ENCODE measurements at places on chromosomes 7 and 10.

DNA sequence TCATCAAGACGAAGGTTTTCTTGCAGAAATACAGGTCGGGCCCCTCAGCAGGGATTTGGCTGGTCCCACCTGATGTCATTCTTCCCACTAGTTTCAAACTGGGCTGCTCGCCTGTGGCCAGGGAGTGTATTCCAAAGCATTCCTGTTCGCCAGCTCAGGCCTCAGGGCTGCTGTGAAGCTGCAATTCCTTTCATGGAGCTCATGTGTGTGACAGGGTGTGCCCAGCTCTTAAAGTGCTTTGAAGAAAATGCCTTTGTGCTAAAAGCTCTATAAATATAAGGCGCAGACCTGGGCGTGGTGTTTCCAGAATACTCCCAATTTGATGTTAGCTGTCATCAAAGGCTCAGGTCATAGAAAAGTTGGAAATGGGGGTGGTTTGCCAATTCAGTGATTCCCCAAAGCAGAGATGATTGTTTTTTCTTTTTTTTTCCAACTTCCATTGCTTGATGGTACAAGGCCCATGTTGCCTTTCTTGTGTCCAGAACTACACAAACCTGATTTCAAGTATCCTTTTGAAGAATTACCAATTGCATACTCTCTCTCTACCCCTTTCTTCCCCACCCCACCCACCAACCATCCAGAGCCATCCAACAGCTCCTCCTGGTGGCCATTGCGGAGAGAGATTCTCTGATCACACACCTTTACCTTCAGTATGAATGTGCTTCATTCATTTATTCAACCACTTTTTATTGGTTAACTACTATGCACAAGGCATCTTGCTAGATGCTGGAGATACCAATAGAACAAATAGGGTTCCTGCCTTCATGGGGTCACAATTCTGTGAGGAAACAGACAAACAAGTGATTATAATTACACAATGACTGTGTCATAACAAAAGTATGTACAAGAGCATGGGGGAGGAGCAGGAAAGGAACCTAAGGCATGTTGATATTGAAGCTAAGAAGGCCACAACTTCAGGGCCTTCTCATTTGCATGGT lies 297.3 kb upstream of the LYZL1 start:
- peak; percentile 68 for DNase-seq

DNA sequence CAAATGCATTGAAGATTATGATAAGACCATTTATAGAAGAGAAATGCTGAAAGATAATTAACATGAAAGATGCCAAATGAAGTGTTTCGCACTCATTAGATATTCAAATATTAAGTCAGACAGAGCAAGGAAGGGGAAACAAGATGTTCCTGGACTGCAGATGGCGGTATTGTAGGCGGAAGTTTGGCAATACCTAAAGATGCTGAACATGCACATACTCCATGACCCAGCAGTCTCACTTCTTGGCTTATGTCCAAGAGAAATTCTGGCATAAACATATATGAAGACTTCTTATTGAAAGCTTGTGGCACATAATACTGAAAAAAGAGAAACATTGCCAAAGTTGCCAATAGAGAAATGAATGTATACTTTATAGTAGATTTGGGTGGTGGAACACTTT lies 325.4 kb upstream of the SEMA3C start:
- peak; percentile 37 for DNase-seq

DNA sequence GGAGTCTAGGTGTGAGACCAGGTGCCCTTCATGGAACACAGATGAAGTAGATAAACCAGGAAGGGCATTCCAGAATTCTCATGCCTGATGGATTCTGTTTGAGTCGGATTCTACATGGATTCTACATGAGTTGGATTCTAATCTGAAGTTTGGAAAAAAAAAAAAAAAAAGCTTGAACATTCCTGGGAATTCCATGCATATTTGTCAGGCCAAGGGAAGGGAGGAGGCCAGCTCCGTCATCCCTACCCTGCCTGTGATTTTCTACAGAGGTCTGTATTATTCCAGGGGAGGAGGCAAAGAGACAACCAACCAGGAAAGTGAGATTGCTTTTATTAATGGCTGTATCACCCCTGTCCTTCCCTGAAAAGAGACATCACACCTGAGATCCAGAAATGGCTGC lies 27.8 kb upstream of the EBLN1 start:
- DNase-seq, result peak; percentile 84

- DNase-seq, result no peak
These were observed 65.6 kb downstream of the ZEB1 start for GRCh38 chr10:31384589-31384949.

- peak; percentile 12 for DNase-seq
These were observed 124.2 kb upstream of the ABCB5 start for GRCh38 chr7:20491284-20491683.

GRCh38 chr10:129494176-129494575 lies 27.1 kb downstream of the MGMT start:
- no peak for DNase-seq

- peak; percentile 87 for DNase-seq
These were observed 58.3 kb downstream of the VCL start for GRCh38 chr10:74056050-74056818.

GRCh38 chr7:94133460-94133859 lies 129.3 kb upstream of the BET1 start:
- DNase-seq, result no peak

DNA sequence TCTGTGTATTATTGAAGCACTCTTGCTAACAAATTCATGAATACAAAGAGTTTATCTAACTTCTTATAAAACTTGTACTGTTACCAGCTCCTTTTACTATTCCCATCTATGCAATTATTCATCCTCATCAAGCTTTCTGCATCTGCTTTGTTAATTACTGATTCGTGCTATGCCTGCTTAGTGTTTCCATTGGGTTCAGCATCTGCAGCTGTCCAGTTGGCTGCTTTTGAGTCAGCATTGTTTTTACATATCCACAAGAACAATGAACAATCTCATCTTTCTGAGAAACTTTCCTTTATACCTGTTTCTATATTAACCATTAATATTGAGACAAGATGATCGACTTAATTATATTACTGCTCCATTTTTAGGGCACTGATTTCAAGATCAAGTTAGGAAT lies 19.6 kb upstream of the ANLN start:
- no peak for DNase-seq

DNA sequence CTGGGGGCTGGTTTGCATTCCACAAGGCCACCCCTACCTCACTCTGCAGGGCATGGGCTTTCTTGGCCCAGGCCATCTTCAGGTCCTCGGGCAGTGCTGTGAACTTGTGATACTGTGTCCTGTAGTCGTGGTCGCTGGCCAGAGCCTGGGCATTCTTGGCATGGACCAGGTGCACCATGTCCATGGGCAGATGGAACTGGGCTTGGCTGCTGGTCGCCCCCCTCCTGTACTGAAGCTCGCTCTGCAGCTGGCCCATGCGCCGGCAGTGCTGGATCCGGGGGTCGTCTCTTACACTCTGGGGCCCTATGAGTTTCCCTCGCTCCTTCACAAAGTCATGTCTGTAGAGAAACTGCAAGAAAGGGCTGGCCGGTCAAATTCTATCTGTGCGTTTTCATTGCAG lies 51.7 kb downstream of the HABP2 start:
- DNase-seq, result no peak

GRCh38 chr10:78028438-78029268 lies 662 bp downstream of the POLR3A start:
- DNase-seq, result peak; percentile 60

DNA sequence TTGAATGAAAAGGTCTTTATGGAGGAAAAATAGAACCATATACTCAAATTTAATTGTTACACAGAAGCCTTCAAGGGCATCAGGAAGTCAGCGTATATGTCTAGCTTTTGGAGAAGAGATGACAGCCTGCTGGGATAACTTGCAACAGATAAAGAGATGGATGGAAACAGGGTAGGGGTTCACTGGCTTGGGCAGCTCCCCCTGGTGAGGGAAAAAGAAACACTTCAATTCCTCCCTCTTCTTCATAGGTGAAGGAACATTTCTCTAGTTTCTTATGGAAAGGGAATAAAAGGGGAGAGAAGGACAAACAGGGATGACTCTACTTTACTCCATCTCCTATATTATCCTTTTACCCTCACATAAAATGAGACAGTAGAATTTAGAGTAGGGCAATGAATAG lies 635.7 kb downstream of the PHTF2 start:
- no peak for DNase-seq

GRCh38 chr10:63114031-63114814 lies 18.9 kb upstream of the NRBF2 start:
- peak; percentile 98 for DNase-seq

DNA sequence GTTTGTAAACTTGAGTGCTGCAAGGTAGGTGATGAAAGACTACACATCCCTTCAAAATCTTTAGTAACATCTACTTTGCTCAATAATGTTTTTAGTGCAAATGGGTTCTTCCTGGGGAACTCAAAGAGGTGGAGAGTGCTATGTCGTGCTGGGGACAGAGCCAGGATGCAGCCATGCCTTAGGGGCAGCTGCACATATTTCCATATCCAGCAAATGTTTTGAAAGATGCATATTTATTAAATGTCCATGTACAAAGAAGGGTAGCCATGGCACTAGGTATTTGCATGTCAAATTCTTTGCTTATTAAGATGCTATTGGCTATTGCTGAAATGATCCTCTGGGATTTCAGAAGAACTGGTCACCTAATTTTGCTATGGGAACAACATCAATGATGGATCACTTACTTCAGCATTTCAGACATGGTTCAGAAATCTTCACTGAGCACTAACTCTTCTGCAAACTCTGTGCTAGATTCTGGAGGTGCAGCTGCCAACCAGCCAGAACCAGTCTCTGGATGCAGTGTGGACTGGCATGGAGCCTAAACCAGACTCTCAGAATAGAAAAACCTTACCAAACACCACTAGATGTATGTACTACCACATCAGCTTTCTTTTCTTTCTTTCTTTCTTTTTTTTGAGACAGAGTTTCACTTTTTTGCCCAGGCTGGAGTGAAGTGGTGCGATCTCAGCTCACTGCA lies 31.7 kb upstream of the DNMBP start:
- DNase-seq, result peak; percentile 25

- DNase-seq, result no peak
These were observed 36.4 kb upstream of the DNAJB6 start for GRCh38 chr7:157300369-157300825.

GRCh38 chr7:27180431-27181420 lies 4.3 kb downstream of the HOXA11 start:
- DNase-seq, result no peak

- no peak for DNase-seq
These were observed 175.8 kb downstream of the SH2D4B start for GRCh38 chr10:80713398-80713928.

GRCh38 chr7:35714407-35714806 lies 19.5 kb upstream of the HERPUD2 start:
- no peak for DNase-seq

- no peak for DNase-seq
These were observed 49.7 kb downstream of the ZMYND11 start for GRCh38 chr10:184911-185310.

DNA sequence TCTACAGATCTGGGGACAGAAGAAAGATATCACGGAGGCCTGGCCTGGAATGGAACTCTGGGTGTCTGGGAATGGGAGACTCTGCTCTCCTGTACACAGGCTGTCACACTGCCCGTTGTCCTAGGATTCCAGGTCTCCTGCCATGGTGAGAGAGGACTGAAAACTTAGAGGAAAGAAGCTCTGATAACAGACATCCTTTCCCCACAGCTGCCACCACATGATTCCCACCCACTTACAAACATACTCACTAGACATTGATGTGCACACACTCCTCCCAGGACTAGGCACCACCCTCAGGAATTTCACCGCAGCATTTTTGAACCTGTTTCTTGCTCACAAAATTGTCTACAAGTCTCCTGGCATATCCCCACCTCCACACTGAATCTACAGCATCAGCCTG lies 5.7 kb downstream of the ZNF92 start:
- DNase-seq, result peak; percentile 46

GRCh38 chr7:148398844-148399365 lies 191.7 kb upstream of the C7orf33 start:
- DNase-seq, result no peak

- DNase-seq, result no peak
These were observed 142.5 kb downstream of the MGMT start for GRCh38 chr10:129609551-129609950.

DNA sequence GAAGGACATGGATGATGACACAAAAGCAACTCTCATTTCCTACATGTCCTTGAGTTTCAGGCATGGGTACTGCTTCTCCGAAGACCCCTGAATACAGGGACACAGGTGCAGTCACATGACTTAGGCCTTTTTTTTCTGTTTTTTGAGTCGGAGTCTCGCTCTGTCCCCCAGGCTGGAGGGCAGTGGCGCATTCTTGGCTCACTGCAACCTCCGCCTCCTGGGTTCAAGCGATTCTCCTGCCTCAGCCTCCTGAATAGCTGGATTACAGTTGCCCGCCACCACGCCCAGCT lies 26.8 kb downstream of the IFT22 start:
- no peak for DNase-seq

DNA sequence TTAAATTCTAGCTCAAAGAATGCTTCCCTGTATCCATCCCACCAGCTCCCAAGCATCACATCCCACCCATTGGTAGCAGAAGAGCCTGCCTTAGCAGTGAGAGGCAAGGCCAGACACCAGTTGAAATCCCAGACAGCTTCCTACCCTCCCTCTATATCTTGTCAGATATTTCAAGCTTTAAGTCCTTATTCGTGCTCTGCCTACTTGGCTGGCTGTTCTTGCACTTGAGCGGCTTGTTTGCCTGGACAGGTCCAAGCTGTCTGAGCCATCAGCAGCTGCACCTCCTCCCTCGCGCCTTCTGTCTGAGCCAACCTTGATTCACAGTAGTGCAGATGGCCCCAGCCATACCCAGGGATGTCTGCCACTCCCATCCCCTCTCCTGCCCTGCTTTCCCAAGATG lies 16.4 kb downstream of the LRRC4 start:
- DNase-seq, result no peak

- DNase-seq, result no peak
These were observed 582.5 kb downstream of the CNTNAP2 start for GRCh38 chr7:146698995-146699610.

DNA sequence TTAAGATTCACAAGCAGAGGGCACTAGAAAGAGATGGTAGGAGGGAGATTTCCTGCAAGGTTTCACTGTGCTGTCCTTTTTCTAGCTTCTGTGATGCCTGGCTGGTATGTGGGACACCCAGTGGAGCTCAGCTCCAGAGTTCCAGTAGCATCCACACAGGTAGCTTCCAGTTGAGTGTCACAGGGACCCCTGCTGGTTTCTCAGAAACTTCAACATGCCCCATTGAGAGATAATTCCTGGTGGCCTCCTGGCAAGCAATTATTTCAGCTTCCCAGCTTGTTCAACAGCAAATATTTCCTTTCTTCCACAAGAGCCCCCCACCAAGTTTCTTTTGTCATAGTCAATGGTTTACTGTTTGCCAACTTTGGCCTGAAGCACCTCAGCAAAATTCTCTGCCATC lies 858.7 kb downstream of the REEP3 start:
- DNase-seq, result no peak

DNA sequence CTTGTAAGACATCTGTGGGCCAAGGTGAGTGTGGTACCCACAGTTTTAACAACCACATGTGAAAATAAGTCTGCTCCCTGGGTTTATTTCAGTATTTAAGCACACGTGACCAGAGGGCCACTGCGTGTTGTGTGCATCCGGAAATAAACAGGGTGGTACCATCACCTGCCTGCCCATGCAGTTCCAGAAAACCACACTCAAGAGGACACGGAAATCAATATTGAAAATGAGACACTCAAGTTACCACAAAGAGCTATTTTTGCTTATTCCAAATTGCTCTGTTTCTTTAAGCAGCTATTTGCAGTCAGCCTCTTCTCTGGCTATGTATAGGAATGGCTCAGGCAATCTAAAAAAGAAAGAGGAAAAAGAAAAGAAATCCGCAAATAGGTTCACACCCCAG lies 71.8 kb upstream of the LOXL4 start:
- no peak for DNase-seq

- no peak for DNase-seq
These were observed 86.2 kb downstream of the GPR85 start for GRCh38 chr7:113000316-113001020.

- no peak for DNase-seq
These were observed 4.6 kb downstream of the OR6B1 start for GRCh38 chr7:144004703-144005102.

All from fibroblast of the aortic adventitia (primary cell).